Hippocampal formation (tissue), 2 donors: ENCODE measurements at places on chromosomes 12 and 14.

DNA sequence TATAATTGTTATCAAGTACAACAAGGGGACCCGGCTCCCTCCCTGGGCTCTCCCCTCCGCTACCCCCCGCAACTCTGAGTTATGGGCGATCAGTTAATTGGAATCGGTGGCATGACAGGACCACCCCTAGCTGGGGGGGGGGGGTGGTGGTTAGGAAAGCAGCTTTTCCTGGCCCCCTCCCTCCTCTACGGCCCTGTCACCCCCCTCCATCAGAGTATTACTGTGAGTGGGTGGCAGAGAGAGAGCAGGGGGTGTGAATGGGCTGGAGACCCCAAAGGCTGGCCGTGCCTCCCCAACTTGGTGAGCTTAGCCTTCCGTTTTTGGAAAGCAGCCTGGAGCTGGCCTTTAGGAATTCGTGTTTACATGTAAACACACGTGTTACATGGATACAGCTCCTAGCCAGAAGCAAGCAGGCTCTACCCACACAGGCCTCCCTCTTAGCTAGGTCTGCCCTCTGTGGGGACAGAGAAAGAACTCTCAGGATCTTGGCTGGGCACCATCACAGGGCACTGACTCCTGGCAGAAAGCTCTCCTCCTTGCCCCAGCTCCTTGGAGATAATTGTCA is 1.1 kb upstream of the HOXC4 start:
- no peak for DNase-seq

- DNase-seq = no peak
Measured at GRCh38 chr12:24554612-24555295, 394.1 kb downstream of the BCAT1 start.

GRCh38 chr14:32049361-32050088 is 27.6 kb upstream of the ARHGAP5 start:
- DNase-seq = no peak

DNA sequence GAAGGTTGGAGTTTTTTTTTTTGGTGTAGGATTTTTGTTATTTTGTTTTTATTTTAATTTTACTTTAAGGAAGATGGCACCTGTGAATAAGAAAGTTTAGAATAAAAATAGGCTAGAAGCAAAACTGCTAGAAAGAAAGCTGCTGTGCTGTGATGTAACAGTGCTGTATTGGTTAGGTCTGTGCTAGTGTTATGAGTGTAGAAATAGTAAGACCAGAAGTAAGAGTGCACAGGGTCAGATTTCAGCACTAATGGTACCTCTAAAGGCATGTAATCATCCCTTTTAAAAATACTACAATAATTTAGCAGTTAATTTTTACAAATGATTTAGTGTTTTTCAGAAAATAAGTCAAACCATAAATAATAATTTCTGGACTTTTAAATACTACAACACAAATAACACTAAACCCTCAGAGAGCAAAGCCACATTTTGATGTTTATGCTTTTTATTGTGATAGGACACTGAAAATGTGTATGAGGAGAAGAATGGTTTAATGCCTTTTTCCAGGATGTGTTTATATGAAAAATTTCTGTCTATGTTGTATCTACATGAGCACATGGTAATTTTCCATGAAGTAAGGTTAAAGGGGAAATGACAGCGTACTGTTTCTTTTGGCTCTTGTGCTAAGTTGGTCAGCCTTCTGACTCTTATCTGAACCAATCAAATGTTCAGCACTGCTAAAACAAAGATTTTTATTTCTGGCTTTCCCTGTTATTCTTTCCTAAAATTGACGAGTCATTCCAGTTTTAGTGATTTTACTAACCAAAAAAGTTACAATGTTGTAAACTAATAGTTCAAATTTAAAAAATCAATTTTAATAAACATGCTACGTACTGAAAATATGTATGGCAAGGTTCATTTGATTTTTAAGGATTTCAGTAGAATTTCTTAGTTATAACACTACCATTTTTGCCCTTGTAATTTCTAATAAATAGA is 96.1 kb downstream of the PPHLN1 start:
- DNase-seq = no peak

GRCh38 chr12:64808110-64808509 is 16.3 kb upstream of the TBC1D30 start:
- DNase-seq = no peak

DNA sequence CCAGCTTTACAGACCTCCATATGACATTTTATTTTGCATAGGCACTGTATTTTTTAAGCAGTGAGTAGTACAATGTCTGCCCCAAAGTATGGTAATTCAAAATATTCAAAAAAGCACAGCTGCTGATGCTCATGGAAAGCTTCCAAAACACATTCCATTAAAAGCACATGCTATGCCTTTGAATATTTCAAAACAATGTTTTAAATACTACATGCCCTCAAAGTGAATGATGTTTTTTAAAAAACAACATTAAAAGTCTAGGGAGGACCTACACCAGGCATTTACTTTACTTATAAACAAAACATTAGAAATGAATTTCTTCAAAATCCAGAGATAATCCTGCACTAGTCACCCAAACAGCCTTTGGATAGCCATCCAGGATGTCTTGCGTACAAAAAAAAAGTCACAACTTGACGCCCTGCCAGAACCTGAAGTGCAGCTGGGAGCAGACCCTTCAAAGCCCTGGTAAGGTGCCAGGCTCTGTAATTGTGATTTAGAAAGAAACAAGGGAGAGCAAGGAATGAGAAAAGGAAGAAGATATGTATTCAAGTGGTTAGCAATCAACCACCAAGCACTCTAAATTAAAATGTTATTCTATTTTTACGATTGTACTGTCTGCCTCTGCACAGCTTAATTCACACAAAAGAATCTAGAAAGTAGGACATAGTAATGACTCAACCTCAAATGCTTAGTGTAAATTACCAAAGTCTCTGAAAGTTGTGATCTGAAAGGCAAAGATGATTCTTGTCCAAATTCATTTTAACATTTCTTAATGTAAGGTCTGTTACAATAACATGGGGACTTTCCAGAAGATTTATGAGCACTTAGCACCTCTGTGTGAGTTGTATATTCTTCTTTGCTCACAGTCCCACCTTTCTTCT is 31.9 kb downstream of the CEP83 start:
- no peak for DNase-seq

GRCh38 chr12:123102366-123102765 is 48.5 kb downstream of the PITPNM2 start:
- DNase-seq = no peak

DNA sequence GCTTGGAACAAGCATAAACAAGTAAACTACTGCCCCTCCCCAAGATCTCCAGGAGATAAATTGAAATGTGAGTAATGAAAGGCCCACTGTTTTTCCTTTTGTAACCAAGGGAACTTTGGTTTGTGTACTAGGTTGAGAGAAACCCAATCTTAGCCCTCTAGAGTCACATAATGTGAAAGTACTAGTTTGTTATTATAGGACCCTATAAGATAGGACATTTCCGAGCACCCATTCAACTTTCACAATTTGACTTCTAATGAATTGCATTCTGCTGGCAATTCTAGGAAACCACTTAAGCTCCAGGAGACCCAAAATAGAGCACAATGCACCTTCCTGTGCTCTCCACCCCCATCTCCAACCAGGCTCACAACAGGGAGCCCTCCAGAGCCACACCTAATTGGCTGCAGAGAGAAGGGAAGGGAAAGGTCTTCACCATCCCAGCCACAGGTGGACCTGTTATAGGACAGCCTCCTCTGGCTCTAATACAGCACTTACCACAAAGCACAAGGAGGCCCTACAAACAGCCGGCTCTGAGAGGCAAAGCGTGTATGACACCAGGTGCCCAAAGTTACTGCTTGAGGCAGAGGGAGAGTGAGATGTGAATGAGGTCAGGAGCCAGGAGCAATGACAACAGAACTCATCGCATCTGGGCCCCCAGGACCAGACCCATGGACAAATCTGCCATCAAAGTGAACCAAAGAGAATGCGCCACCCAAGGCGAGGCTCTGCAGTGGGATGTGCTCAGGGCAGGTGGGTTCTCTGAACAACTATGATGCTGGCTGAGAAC is 163.3 kb upstream of the NTF3 start:
- DNase-seq = no peak

DNA sequence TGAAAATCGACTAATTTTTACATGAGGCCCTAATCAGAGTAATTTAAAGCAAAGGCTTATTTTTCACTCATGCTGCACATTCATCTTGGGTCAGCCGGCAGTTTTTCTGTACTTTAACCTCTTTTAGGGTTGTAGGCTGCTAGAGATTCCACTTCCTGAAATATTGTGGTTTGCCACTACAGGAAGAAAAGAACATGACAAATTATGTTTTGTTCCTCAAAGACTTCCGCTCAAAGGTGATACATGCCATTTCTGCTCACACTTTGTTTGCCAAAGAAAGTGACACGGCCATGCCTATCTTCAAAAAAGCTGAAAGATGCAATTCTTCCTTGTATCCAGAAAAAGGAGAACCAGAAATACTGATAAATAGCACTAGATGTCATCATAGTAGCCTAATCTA is 183.4 kb upstream of the PPFIA2 start:
- DNase-seq = no peak

DNA sequence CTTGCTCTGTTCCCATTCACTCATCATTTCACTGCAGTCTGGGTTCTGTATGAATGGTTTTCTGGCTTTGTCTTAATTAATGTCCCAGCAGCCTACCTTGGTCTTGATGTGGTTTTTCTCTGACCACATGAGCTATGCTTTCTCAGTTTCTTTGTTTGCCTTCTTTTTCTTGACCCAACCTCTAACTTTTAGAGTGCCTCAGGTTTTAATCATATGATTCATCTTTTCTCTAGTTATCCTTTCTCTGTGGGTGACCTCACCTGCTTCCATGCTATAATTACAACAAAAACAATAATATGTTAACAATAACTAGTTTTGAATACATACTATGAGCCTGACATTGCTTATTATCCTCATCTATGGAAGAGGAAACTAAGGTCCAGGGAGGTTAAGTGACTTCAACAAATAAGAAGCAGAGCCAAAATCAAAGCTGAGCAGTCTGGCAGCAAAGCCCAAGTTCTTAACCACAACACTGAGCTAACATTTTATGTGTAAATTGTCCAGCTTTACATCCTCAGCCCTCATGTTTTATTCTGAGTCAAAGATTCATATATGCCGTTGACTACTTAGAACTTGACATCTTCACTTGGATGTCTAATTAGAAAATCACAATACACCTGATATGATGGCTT is 4.7 kb upstream of the EPYC start:
- DNase-seq = no peak

GRCh38 chr14:99129211-99129696 is 142.7 kb downstream of the BCL11B start:
- no peak for DNase-seq

- no peak for DNase-seq
Measured at GRCh38 chr14:23130871-23131270, 11.8 kb upstream of the CEBPE start.

GRCh38 chr14:49977126-49977841 is 84.4 kb downstream of the ARF6 start:
- no peak for DNase-seq
